CD8-positive, alpha-beta T cell (primary cell): ENCODE measurements at places on chromosomes 6 and 20.

DNA sequence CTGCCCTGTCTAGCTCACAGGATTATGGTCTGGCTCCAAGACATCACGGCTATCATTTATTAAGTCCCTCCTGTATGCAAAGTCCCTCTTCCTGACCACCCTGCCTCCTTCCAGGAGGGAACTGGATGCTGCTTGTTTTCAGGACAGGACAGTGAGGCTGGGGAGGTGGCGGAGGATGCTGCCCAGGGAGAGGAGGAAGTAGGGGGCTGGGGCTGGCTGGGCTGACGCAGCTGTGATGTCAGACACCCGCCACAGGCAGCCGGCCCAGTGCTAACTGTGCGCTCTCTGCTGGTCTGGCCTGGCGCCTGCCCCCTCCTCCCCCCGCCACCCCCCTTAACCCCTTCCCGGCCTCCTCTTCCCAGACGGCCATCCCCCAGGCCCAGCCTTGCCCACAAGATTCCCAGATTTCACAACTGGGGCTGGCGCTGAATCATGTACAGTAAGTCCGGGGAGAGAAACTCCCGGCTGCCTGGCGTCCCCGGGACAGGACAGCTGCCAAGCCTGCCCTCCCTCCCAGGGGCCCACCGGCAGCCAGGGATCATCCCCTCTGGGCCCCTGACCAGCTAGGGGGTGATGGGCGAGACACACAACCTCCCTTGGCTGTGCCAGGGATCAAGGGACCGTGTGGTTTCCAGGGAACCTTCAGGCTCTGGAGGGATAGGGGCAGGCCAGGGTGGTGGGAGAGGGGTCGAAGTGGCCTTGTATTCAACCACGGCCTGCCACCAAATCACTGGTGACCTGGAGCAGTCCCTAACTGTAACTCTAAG, 118.1 kb downstream of the CEBPB start:
- no peak for DNase-seq

DNA sequence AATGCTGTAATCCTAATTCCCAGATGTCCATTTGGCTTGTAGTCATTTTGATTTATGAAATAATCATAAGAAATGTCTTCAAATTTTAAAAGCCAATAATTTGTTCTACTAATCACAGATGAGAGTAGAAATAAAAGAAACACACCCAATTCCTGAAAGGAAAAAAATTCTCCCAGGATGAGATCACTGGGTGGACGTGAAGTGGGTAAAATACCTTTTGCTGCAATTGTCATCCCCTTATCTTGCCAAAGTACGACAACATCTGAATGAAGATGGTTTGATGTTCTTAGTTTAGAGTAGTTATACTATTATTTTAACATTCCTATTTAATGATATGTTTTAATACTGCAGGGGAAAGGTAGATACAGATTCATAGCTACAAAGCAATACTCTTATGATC, 33.7 kb downstream of the MTHFD1L start:
- no peak for DNase-seq

GRCh38 chr6:82056567-82056966, 191.0 kb downstream of the IBTK start:
- no peak for DNase-seq

GRCh38 chr6:153059757-153060156, 57.2 kb upstream of the MTRF1L start:
- DNase-seq = no peak

GRCh38 chr6:83463886-83464285, 33.0 kb upstream of the ME1 start:
- DNase-seq = no peak

DNA sequence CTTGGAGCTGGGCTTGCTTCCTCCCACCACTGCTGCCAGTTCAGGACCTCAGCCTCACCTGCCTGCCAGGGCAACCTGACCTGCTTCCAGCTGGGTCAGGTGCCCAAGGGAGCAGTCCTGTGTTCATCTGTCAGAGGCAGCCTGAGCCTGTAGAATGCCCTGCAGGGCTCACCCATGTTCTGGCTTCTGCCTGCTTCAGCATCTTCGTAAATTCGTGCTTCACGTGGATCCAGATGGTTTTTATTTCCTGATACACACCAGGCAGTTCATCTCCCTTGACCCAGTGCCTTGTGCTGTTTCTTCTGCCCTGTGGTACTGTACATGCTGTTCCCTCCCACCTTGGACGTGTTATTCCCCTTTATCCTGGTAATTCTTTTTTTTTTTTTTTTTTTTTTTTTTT, 50.2 kb downstream of the ARID1B start:
- DNase-seq = no peak

GRCh38 chr6:148711833-148712654, 34.8 kb upstream of the UST start:
- DNase-seq = no peak

- no peak for DNase-seq
Measured at GRCh38 chr6:2734488-2735166, 16.1 kb downstream of the MYLK4 start.

DNA sequence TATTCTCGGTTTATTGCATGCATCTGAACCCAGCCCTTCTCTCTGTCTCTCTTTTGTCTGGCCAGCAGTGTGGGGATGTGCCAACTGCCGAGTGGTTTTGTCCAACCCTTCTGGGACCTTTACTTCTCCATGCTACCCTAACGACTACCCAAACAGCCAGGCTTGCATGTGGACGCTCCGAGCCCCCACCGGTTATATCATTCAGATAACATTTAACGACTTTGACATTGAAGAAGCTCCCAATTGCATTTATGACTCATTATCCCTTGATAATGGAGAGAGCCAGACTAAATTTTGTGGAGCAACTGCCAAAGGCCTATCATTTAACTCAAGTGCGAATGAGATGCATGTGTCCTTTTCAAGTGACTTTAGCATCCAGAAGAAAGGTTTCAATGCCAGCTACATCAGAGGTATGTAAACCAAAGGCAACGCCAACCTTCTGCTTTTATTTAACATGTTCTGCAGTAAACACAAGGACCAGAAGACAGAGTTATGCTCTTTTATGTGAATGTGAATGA, 65.8 kb downstream of the ADGRG6 start:
- no peak for DNase-seq

GRCh38 chr6:105839266-105839665, 246.9 kb upstream of the PRDM1 start:
- no peak for DNase-seq

DNA sequence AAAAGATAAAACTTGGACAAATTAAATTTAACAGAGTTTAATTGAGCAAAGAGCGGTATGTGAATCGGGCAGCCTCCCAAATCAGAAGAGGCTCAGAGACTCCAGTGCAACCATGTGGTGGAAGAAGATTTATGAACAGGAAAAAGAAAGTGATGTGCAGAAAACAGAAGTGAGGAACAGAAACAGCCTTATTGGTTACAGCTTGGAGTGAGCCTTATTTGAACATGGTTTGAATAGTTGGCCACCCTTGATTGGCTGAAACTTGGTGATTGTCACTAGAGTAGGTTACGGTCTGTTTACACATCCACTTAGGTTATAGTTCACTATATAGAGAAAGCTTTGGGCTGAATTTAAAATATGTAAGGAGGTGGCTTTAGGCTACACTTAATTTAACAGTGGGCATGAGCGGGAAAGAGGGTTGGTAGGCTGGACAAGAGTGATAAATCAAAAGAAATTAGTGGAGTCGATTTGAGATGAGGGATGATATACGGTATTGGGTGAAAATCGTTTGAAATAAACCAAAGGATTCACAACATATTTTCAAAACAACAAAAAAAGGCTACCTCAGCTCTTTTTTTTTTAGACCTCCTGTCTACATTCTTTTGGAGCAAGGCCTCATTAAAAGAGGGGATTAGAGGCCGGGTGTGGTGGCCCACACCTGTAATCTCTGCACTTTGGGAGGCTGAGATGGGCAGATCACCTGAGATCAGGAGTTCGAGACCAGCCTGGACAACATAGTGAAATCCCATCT, 84.3 kb upstream of the PREP start:
- no peak for DNase-seq

DNA sequence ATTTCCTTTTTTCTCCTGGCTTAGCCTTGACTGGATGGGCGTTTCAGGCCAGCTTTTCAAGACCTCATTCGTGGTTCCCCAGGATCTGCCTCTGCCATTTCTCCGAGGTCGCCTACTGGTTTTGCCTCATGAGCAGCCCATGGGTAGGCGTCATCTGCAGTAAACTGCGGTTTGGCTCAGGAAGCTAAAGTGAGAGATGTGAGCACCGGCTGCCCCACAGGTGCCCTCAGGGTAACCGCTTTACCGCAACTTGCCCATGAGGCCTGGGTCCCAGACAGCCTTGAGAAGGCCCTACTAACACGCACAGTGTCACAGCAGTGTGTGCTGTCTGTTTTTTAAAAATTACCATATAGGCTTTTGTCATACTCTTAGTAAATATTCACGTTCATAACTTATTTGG, 53.4 kb upstream of the TBXT start:
- DNase-seq = peak; percentile 33

GRCh38 chr6:45420083-45420908, 42.6 kb upstream of the SUPT3H start:
- peak; percentile 72 for DNase-seq

- no peak for DNase-seq
Measured at GRCh38 chr20:10423735-10424134, 10.3 kb downstream of the MKKS start.

DNA sequence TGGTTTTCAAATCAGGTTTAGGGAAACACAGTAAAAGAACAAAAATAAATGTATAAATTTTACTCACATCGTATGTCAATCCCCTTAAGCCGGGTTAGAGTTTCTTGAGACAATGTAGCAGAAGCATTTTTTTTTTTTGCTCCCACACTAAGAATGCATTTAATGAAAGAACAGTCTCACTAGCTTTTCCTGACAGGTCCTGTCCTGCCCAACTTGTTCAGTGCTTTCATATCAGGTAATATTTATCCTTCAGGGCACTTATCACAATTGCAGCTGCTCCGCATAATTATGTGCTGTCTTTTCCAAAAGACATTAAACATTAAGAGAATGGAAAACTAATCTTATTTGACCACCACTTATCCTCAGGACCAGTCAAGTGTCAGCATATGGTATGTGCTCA, 632.0 kb downstream of the HTR1B start:
- DNase-seq = no peak

GRCh38 chr6:44481760-44482159, 94.3 kb downstream of the CDC5L start:
- DNase-seq = no peak

DNA sequence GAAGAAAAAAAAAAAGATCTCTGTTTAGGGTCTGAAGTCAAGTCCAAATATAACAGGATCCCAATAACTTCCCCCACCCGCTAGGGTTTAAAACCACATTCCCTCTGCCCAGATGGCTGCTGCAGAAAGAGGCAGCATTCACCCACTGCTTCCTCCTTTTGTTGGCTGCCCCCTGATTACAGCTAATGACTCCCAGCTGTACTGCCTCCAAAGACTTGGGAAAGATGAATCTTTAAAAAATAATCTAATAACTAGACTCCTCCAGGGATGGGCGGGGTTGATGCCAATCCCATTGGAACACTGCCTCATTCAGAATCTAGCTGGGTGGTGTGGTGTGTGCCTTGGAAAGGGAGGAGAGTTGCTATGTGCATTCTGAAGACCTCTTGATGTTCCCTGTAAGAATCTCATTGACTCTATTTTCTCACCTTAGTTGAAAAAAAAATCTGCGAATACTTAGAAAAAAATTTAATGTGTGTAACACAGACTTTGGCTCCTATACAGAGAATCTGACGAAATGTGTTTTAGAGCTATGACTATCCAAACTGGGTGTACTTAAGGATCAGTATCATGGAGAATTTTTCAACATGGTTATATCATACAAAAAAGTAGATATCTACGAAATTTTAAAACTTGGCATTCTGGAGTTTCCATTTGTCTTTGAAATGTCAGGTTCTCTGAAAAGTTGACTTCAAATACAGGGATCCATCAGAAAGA, 174.0 kb downstream of the RNF144B start:
- no peak for DNase-seq

DNA sequence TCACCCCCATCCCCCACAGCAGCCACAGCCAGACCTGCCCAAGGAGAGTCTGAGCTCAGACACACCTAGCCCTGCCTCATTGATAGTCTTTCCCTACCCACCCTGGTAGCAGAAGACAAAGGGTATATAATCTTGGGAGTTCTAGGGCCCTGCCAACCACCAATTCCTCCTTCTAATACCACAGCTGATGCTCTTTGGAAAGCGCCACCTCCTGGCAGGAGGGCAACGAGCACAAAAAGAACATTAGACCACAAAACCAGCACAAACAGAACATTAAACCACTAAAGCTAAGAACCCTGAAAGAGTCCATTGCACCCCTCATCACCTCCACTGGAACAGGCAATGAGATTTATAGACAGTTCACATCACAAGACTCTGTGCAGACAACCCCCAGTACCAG, 195.8 kb upstream of the FUT9 start:
- no peak for DNase-seq

DNA sequence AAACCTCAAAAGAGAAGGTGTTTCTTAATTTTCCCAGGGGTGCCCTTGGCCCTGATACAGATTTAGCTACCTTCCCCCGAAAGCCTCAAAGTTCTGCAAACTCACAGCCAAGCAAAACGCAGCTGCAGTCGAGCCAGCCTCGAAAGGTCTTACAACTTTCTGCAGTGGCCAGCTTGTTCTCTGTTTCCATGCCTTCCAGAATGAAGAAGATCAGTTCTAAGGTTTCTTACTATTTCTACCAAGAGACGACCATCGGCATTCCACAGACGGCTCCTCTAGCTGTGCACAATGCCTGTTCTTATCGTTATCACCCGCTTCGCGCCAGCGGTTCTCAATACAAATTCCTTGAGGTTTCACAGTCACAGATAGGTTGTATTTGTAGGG, 28.5 kb upstream of the CCR6 start:
- no peak for DNase-seq

DNA sequence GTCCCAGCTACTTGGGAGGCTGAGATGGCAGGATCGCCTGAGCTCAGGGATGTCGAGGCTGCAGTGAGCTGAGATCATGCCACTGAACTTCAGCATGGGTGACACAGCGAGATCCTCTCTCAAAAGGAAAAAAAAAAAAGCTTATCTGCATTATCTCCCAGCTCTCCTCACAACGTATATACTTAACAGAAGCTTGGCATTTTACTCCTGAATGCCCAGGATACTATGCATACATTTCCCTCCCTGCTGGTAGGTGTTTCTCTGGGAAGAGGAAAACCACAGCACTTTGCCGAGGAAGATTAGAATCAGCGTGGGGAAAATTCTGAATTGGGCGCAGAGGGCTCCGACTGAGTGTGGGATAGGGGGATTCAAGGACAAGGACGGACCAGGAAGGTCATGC, 800.6 kb downstream of the DHX35 start:
- DNase-seq = no peak

GRCh38 chr20:35515949-35516645, 13.4 kb downstream of the C20orf173 start:
- no peak for DNase-seq

- no peak for DNase-seq
Measured at GRCh38 chr20:58678806-58679205, 13.8 kb upstream of the NPEPL1 start.

- peak; percentile 43 for DNase-seq
Measured at GRCh38 chr6:110053395-110054240, 75.5 kb downstream of the GPR6 start.

DNA sequence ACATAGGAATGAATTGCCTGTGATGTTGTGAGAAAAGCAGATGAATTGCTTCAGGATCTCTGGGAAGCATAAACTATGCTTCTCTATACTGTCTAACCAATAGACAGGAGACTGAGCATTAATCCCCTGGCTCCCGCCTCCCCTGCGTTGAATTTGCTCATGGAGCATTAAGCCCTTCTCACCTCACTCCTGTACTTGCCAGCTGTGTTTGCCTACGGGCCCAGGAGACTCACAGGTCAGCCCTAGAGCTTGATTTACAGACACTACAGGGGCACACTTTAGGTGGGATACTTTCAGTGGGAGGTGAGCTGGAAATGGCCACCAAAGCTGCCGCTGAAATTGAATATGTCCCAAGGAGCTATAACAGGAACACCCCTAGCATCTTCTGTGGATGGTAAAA, 418.7 kb downstream of the CBLN4 start:
- DNase-seq = no peak

- no peak for DNase-seq
Measured at GRCh38 chr20:51801122-51801822, 1.0 kb downstream of the SALL4 start.
